D721Med (cell line): ENCODE measurements at places on chromosomes 5 and 9.

- no peak for DNase-seq
Observed at GRCh38 chr5:5409151-5409810, 13.2 kb upstream of the ICE1 start.

GRCh38 chr5:2958976-2959375, 207.5 kb upstream of the IRX2 start:
- DNase-seq, result no peak

DNA sequence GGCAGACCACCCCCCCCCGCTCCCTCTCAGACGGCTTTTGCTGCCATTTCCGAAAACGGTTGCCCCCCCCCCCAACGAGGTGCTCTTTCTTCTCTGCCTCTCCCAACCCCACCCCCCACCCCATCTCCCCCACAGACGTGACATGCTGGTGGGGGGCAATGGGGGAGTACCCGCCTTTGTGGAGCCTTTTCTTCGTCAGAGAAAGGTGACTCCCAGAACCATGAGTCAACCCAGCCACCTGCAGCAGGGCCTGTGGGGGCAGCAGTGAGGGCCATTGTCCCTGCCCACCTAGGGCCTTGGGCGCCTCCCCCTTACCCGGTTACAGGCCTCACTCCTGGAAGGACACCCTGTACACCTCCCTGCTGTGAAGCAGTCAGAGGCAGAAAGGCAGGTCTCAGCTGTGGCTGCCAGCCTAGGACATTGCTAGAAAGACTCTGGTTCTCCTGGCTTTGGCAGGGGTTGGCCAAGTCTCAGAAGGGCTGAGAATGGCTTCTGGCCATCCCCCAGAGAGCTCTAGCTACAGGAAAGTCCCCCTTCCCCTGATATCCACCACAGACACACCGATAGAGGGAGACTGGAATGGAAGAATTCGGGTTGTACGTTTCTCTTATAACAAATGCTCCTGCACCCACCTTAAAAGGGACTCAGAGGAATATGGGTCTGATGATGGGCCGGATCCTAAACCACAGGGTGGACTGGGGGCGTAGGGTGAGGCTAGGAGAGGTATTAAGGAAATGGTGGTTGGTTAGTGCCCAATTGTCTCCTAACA, 2.2 kb downstream of the DNAJB5 start:
- DNase-seq, result no peak

DNA sequence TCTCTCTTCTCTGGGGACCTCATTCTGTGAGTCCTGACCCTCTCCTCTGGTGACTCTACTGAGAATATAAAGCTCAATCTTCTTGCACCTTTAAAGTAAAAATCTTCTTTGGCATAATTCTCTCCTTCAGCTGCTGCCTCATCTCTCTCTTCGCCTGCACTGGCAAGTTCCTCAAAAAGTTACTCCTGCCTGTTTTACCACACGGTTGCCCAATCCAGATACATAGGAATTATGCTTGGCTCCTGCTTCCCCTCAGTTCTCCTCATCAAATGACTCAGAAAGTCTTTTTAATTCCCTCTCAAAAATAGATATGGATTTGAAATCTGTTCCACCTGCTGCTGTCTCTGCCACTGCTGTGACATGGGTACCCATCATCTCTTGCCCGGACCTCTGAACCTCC, 14.4 kb upstream of the HRCT1 start:
- no peak for DNase-seq

DNA sequence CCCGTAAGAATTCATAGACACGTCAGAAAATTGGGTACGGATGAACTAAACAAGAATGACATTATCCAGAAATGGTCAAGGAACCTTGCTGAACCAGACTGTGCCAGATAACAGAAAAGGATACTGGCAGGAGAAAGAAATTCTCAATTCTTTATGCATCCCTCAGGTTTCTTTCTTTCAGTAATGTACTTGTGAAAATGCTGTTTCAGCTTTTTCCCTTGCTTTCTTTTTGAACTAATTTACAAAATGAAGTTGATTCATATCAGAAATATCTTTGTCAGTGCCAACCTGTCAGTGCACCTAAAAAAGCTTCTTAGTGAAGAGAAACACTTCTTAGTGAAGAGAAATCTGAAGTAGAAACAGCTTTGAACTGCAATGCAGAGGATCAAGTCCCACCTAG, 643.6 kb upstream of the RORB start:
- DNase-seq, result no peak

DNA sequence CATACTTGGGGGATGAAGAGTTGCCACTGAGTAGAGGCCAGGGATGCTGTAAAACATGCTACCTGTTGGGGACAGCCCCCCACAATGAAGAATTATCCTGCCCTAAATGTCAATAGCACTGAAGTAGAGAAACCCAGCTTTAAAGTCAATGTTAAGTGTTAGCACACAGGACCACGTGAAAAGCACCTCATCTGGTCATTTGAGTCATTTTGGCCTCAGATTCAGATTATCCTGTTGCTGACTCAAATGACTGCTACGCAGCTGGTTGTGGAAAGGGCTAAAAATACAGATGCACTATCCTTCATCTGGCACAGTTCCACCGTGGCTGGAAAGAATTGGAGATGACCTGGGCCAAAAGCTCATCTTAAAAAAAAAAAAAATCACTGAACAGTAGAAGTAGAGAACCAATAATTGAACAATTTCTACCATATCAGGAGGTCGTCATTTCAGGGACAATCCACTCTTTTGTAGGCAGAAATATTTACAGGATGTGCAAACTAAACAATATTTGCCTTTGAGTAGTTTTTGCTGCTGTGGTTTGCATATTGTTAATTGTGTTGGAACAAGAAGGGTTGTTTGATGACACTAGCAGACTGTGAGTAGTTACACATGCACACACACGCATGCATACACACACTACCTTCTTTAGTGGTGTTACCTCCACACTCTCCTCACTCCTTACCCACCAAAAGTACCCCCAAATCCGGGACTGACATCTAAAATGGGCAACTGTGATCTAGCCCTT, 195.3 kb upstream of the KLF9 start:
- no peak for DNase-seq

DNA sequence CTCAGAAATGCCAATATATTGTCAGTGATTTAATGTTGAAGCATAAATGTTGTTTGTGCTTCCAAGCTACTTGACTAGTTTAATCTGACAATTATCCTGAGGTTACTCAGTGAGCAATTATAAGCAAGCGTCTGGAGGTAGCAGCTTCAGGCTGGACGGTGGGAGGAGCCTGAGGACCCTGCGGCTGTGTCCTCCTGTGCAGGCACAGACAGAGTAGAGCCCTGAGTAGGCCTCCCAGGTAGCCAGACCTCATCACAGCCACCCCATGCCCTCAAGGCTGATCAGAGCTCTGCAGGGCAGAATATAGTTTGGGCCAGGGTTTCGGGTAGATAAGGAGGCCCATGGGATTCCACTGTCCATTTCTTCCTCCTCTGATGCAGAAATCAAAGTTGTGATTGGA, 153.6 kb downstream of the DRD1 start:
- no peak for DNase-seq

DNA sequence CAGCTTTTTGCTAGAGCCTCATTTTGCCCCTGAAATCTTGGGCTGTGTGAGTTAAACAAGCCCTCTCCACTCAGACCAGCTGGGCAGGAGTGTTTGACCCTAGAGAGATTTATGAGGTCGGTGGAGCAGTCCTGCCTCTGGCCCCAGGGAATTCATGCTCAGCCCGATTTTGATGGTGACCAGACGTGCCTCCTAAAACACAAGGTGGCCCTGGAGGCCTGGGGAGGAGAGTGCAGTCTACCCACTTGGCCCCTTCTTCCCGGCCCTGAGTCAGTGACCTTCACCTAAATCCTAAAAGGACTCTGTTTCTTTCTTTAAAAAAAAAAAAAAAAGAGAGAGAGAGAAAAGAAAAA, 86.6 kb upstream of the SAP30L start:
- no peak for DNase-seq

DNA sequence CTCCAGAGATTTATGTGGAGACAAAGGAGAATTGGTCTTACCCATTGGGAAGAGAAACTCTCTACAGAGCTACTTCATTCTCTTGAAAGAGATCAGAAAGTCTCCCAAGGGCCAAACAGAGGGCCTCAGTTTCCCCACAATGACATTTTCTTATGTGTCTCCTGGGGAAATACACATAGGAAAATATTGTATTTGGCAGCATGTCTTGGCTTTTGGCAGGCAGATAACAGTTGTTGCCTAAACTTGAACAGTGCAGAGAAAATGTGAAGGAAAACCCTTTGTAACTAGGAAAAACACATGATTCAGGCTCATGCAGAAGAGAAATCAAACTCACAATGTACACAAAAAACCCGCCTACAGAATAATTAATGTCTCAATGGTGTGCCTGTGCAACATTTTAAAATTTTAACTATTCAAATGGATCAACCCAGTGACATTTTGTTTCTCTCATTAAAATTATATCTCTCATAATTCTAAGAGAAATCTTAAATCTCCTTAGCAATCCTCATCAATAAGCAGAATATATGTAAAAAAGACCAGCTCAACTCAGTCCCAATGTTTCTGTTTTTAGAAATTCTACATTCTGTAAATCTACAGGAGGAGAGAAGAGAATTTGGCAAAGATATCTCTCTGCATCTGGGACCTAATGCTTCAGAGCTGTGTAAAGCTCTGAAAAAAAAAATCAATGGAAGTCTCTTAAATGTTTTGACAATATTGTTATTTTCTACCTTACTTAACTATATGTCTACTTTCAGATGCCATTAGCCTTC, 205.1 kb downstream of the ADAMTSL1 start:
- no peak for DNase-seq

DNA sequence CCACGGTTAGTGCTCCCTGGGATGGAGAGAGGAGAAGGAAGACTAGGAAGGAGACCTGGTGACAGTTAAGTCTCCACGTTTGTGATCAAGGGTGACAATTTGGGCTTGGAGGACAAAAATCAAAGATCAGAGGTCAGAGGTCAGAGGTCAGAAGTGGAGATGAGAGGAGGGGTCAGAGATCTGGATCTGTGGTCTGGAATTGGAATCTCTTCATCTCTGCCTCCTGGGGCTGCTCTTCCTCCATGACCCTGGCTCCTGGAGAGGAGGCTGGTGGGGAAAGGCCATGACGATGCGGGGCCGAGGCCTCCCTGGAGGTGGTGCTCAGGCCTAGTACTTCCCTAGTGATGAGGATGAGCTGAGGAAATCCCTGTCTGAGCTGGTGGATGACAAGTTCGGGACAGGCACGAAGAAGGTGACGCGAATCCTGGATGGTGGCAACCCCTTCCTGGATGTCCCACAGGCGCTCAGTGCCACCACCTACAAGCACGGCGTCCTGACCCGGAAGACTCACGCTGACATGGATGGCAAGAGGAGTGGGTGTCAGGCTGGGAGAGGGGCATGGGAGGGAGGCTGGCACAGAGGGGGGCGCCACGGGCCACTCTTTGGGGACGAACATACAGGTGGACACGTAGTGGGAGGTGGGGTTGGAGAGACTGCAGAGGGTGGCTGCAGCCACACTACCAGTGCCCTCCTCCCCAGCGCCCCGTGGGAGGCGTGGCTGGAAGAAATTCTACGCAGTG, 41.0 kb downstream of the PSD2 start:
- DNase-seq, result no peak

GRCh38 chr5:33403187-33403586, 37.6 kb upstream of the TARS1 start:
- DNase-seq, result no peak

GRCh38 chr5:106766916-106767315, 903.8 kb downstream of the EFNA5 start:
- no peak for DNase-seq

DNA sequence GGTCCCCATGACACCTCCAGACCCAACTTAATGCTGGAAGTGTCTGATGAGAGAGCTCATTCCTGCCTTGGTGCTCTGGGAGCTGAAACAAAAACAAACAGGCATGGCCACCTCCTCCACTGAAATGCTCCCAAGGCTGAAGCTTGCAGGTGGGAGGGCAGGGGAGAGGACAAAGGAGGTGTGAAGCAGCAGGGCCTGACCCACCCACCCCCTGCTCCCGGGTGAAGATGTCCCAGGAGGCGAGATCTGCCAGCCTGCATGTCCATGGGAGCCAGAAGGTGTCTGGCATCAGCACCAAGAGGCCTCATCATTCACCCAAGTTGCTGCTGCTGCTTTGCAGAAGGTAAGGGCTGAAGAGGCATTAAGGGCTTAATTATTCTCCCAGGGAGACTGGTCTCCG, 4.2 kb upstream of the CCIN start:
- DNase-seq, result no peak

DNA sequence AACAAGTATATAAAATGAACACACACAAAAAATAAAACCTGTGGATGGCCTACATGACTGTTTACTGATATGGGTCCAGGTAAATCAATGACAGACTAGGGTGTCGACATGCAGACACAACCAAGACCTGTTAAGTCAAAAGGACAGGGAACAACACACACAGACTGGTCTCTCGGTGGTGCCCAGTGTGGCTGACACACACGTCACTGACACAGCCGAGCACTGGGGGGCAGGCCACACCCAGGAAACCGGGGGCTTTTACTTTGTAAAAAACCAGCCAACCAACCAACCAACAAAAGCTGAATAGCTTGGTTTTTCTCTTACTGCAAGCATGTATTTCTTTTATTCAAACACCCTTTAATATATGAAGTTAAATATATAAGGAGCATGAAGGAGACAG, 5.0 kb downstream of the FAM163B start:
- DNase-seq, result no peak

DNA sequence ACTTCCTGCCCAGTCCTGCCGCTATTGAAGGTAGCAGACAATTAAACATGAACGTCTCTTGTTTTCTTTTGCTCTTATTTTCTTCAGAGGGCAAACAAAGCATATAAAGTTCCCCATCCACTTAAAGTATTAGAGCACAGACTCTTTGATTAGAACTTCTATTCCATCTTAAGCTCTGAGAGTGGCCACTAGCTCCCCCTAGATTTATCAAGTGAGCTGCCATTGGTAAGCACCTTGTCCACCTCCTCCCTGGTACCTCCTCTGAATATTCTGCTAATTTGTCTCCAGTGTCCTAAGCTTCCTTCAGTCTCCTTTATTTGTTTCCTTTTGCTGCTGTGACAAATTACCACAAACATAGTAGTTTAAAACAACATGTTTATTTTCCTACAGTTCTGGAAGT, 264.3 kb upstream of the KCNN2 start:
- no peak for DNase-seq

- DNase-seq, result no peak
Observed at GRCh38 chr9:73206851-73207250, 55.2 kb downstream of the ANXA1 start.

DNA sequence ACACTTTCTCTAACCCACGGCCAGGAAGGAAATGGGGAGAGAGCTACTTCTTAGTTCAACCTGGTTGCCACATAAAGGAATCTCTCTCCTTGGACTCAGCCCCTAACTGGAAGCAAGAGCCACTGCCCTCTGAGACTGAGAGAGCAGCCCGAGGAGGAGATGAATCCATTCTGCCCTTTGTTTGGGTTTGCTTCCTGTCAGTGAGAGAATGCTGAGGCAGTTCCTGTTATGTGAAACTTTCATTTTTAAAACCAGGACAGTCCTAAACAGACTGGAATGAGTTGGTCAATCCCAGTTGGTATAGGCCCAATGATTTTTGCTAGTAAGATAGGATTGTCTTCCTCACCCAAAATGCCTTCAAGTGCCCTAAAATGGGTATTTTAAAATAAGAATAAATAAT, 205.1 kb downstream of the NTRK2 start:
- no peak for DNase-seq
